ENCODE measurements at places on chromosomes 13 and 19.

DNA sequence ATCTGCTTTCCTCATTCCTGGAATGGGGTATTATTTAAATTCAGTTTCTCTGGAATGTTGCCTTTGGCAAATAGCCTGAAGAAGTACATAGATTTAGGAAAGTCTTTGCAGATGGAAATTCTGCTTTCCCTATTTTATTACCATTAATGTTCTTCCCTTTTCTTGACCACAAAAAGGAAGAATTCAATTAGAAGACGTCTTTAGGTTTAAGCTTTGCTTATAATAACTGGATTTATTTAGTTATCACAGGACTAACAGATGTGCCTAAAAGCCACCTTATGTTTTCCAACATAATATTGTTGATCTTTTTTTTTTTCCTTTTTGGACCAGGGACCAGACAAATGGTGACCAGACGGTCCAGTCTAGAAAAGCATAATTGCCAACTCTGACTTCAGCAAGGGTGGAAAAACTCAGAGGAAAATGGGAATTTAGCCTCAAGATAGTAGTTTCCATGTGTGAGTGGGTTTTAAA, 210.1 kb upstream of the SPRY2 start:
- DNase-seq = no peak

DNA sequence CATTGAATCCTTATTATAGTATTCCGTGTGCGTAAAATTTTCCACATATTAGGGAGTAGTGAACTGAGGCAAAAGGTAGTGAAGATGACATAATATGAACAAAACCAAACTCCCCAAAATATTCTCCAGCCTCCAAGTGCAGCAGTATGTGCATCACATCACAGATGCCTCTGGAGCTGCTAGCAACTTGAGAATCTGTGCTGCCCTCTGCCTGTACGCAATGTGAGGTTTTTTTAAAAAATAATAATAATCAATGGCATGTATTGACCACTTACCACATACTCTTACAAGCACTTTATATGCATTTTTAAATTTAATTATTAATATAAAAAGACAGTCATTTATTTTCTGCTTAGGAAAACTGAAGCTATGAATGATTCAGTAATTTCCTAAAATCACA, 583.0 kb upstream of the SPRY2 start:
- DNase-seq = no peak

- no peak for DNase-seq
Measured at GRCh38 chr19:40620161-40620485, 19.0 kb downstream of the LTBP4 start.

- DNase-seq = no peak
Measured at GRCh38 chr13:61276401-61276800, 139.2 kb downstream of the PCDH20 start.

DNA sequence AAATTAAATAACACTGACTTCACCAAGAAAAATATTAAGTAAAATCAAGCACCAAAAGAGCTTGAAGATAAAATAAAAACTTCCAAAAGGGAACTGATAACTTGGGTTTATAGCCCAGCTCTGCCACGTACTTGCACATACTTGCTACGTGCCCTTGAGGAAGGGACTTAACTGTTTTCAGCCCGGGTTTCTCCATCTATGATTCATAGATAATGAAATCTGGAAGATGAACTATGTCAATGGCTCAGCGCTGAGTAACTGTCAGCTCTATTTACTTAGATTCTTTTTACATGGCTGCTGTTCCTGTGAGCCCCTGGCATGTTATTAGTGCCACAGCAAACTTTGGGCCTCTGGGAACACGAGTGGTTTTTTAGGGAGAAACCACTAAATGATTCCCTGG, 9.6 kb upstream of the ZC3H13 start:
- DNase-seq = no peak
